ENCODE measurements at places on chromosomes 1 and 21.

- no peak for DNase-seq
Observed at GRCh38 chr1:241499910-241500309, 19.6 kb downstream of the FH start.

DNA sequence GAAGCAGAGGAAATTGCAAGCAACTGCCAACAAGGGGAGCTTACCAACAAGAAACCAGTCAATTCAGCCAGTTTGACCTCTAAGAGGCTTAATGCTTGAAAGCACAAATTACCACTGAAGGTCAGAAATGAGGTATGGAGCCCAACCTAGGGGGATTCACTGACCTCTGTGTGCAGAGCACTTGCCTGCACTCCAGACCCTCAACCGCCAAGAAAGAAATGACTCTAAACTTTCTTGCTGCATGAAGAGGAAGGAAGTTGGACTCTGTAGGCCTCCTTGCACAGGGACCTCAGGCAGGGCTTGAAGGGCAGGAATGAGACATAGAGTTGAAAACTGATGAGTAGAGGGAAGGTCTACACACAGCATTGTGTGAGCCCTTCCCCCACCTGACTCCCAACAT, 10.0 kb downstream of the ARMH1 start:
- DNase-seq: no peak

DNA sequence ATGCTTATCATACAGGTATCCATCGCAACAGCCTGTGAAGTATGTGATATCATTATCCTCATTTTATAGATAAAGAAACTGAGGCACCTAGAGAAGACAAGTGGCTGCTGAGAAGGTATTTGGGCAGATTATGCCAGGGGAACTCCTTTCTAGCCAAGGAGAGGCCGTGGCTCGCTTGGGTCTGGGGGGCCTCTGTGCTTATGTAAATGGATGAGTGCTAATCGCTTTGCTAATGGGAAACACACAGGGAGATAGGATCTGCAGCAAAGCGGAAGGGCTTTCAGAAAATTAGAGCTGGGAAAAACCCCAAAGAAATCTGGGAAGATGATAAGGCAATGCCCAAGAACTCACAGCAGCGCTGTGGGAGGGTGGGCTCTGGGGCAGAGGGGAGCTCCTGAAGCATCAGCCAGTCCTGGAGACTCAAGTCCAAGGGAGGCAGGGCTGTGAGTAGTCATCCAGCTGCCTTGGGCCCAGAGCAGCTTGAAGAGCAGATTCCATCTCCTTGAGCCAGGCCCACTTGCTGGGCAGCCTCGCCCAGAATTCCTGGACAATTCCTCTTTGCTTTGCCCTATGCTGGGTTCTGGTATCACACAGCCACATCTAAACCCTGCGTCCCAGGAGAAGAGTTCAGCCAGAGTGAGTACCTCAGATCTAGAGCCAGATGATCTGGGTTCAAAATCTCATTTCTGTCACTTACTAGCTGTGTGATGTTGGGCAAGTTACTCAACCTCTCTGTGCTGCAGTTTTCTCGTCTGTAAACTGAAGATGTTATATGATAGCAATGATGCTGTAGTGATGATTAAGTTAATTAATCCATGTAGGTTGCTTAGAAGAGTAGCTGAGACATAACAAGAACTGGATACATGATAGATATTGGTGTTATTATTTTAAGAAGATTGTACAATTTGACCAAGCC, 36.7 kb downstream of the FOXD2 start:
- no peak for DNase-seq

DNA sequence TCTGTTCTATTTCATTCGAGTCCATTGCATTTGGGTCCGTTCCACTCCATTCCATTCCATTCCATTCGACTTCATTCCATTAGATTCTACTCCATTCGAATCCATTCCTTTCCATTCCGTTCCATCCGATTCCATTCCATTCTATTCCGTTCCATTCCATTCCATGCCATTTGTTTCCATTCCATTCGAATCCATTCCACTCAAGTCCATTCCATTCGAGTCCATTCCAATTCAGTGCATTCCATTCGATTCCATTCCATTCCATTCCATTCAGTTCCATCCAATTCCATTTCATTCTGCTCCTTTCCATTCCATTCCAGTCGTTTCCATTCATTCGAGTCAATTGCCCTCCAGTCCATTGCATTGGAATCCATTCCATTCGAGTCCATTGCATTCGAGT, 2603.7 kb upstream of the TPTE start:
- DNase-seq: no peak

GRCh38 chr1:239912471-239912870, 179.2 kb upstream of the FMN2 start:
- DNase-seq: no peak

DNA sequence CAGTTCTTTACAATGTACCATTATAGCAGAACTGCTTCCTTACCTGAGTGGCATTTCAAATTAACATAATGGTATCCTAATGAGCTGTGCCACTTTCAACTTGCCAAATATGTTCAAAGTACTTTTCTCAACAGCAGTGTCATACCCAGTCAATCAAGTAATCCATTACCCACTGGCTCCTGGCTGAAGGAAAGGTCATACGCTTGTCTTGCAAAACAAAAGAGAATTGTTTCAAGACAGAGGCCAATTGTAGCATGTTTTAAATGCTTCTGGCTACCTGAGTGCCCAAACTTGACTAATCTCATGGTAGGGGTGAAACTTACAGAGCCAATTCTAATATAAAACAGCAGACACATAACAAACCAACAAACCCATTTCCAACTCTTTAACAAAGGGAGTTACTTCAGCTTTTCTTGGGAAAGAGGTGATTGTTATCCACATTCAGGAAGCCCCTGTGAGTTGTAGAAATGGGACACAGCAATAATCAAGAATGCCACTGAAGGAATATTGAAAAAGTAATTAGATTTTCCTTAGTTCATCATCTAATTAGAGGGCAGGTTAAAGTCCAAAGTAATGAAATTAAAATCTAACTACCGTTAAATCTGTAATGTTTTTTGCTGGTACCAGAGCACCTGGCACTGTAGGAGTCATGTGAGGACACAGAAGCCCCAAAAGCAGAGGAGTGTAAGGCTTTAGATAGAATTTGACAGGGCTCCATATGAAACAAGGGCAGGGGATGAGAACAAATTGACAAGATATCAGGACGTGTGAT, 241.9 kb downstream of the RWDD3 start:
- no peak for DNase-seq

DNA sequence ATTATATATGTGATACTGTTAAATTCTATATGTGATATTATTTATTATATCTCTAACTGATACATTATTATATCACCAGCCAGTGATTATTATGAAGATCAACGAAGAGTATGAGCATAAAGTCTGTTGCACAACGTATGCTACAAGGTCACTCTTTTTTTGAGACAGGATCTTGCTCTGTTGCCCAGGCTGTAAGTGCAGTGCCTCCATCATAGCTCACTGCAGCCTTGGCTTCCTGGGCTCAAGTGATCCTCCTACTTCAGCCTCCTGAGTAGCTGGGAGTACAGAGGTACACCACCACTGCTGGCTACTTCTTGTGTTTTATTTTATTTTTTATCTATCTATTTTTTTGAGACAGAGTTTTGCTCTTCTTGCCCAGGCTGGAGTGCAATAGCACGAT, 14.0 kb upstream of the EPHB2 start:
- DNase-seq: no peak

DNA sequence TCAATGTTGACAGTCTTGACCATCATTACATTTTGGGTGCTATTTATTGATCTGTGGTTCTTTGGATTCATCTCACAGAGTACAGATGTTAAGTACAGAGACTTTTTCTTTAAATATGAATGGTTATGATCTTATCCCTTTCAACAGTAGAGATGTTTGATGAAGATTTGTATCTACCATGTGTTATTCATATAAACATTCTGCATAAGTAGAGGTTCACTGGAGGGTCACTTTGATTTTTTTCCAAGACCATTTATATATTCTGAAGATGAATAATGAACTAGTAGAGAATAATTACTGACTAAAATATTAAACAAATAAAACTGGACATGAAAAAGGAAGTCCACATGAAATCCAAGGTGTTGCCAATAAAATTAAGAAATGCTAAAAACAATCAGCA, 28.6 kb upstream of the HUNK start:
- DNase-seq: no peak

DNA sequence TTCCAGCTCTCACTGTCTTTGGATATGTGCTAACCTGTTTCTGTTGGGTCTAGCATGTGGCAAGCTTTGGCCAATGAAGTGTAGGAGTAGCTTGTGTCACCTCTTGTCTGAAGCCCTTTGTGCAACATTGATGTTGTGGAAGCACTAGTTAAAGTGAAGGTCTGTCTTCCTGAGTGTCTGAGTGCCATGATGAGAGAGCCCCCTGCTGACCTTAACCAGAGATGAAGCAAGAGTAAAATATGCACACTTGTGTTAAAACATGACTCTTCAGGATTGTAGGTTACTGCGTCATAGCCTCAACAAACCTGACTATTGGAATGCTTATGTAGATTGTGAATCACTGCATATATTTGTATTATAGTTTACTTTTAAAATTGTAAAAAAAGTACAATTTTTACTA, 103.7 kb downstream of the NCAM2 start:
- DNase-seq: peak; percentile 67

DNA sequence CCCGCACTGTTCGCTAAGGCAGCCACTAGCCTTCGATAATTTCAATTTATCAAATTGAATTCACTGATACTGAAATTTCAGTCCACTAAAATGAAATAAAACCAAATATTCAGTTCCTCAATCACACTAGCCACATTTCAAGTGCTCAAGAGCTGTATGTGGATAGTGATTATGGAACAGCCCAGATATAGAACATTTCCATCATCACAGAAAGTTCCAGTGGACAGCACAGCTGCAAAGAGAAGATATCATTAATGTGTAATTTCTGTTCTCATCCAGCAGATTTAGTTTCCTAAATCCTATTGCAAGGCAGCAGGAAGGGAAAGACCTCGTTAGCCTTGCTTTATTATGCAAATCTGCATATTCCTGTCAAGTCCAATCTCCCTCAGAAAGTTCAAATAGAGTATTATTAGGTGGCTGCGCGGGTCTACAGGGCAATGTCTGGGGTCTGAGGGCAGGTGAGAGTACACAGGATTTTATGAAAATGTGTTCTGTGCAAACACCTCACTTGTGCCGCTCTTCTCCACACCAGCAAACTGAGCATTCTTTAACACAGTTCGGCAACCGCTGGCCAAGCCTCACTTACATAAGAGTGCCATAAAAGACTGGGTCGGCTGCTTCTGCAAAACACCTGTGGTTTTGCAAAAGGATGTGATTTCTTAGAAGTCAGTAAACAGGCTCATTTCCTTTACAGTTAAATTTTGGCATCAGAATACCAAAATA, 22.4 kb downstream of the CAPZB start:
- DNase-seq: peak; percentile 48

DNA sequence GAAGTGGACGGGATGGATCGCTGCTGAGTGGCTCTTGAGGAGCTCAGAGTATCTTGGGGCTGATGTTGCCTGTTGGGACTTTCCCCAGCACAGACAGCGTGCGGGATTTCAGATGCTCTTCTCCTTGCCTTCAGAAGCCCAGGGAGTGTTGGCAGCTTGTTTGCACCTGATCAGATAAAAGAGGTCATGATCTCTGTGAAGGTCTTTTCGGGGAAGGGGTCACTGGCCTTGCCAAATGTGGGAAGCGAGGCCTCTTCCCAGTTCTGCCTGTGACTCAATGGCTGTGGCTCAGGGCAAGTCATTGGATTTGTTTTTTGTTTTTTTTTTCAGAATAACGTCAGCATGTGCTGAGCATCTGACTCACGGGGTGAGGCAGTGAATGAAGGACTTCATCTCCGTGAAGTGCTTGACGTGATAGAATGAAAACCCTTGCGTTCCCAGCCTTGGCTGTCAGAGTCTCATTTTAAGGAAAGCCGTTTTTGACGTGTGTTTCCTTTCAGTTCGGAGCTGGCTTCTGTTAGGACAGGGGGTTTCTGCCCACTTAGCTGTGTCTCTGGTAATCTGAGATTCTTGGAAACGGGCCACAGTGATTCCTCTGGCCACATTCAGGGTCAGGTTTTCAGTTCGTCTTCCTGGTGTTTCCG, 46.7 kb downstream of the GALNT2 start:
- DNase-seq: no peak

- no peak for DNase-seq
Observed at GRCh38 chr1:93779540-93780165, 98.0 kb upstream of the BCAR3 start.

- no peak for DNase-seq
Observed at GRCh38 chr1:33762962-33763361, 100.9 kb upstream of the HMGB4 start.

DNA sequence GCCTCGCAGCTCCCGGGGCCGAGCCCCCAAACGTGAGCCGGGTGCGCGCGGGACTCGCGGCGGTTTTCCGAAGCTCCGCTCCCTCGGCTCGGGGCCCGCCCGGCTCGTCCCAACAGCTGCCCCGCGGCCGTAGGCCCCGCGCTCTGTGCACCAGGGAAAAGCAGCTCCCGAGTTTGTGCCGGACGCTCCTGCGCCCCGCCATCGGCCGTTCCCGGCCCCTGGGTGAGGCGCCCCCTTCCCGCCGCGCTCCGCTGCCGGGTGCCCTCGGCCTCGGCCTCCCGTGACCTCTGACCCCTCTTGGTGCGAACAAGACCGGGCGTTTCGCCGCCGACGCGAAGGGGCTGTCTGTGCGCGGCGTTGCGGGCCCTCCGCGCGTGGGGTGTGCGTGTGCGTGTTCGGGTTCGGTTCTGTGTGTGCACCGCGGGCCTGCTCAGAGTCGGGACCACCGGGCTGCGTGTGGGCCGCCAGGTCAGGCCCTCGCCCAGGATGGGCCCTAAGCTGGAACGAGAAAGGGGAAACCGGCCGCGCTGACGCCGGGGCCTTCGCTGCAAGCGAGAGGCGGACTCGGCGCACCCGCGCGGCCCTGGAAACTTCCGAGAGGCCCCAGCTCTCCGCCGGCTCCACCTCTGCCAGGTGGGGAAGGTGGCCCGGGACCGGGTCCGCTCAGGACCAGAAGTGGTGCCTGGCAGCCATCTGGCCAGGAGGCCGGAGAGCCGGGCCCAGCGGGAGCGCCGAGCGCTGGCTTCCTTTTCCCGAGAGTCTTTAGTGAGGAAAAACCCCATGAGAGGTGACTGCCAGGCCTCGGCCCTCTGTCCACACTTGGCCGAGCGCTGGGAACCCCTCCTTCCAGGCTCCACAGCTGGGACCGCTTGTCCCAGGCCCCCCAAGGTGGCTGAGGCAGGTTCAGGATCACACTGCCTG, 1.9 kb downstream of the PRDM16 start:
- no peak for DNase-seq
